ENCODE measurements at places on chromosomes 7 and 10.

- DNase-seq, result no peak
Measured at GRCh38 chr10:70551971-70552422, 50.5 kb downstream of the PRF1 start.

- no peak for DNase-seq
Measured at GRCh38 chr10:127978481-127978880, 71.6 kb downstream of the PTPRE start.

DNA sequence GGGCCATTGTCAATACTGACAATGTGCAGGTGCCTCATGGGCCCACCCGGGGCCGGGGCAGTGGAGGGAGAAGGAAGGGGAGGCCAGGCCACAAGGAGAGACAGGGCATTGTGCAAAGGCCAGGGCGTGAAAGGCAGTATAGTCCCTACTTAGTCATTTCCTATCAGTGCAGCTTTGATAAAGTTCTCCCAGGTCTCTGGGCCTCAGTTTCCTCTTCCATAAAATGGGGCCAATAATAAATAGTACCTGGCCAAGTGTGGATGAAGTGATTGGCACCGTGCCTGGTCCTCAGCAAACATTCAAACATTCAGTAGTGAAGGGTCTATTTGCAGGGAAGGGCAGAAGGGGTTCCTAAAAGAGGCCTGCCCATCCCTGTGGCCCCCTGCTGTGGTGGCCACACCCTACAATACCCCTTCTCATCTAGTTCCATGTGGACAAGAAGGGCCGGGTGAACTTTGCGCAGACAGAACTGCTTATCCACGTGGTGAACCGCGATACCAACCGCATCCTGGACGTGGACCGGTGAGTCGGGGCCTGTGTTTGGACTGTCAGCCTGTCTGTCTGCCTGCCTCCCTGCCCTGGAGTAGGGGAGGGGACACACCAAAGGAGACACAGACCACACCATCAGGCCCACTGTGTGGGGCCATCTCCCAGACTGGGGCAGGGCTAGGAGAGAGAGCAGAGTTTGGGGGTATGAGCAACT, 36.9 kb upstream of the VSIR start:
- DNase-seq, result no peak

GRCh38 chr7:96599288-96599936, 110.2 kb downstream of the SEM1 start:
- no peak for DNase-seq

- no peak for DNase-seq
Measured at GRCh38 chr7:27351137-27351536, 108.5 kb downstream of the EVX1 start.

- DNase-seq, result no peak
Measured at GRCh38 chr10:119404719-119405519, 137.6 kb downstream of the RGS10 start.

- DNase-seq, result no peak
Measured at GRCh38 chr10:73205081-73205480, 37.2 kb downstream of the FAM149B1 start.

DNA sequence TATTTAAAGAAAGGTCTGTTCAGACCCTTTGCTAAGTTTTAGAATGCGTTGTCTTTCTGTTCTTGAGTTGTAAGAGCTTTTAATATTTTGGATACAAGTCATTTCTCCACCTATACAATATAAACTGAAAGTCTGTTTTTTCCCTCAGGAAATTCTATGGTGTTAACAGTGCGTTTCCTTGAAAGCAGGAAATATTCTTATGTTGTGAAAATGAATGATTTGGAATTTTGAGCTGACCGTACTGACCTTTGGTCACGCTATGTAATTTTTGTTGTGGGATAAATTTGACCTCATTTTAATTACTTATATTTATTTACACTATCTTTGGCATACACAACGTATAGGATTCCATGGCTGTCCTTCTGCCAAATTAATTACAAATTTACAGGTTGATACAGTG, 43.5 kb downstream of the PUS7 start:
- DNase-seq, result no peak

DNA sequence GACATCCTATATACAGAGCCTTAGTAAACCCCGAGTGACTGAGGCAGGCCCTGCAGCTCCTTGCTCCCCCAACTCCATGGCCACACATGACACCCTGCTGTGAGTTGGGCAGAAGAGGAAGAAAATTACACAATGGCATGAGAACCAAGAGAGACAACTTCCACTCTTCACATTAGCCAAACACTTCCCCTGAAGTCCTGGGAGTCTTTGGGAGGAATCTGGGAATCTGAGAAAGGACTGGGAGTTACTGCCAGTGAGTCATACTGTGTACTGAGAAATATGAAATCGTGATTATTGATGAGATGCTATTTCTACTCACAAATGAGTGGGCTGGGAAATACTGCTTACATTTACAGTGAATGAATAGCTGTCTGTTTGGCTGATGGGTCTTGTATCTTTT, 116.6 kb downstream of the SPAG6 start:
- no peak for DNase-seq

- no peak for DNase-seq
Measured at GRCh38 chr7:156823435-156823834, 69.5 kb downstream of the LMBR1 start.

DNA sequence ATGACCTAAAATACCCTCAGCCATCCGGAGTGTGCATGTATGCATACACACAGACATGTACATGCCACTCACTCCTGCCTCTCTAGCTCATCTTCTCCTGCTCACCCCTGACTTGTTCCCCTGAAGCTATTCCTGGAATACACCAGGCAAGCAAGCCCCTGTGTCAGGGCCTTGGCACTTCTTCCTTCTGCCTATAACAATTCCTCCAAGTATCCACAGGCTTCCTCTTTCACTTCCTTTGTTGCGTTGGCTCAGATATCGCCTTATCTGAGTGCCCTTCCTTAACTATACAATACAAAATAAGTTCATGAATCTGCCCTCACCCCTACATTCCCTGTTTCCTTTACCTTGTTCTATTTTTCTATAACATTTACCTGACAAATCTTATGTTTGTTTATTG, 88.8 kb downstream of the NOD1 start:
- DNase-seq, result no peak

DNA sequence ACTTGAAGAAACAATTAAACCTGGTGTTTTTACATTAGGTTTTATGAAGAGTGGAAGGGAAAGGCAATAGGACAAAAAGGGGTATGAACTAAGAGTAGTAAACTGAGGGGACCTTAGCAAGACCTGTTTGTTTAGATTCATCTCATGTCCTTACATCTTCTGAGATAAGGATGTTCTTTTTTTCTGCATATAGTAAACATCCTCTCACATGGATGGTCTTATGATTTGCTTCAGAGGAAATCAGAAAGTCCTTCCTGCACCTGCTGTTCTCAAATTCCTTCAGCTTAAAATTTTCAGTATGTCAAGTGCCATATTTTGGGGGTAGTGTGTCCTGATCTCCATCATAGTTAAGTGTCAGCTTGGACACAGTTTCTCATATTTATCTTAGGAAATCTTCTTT, 232.6 kb downstream of the ADK start:
- DNase-seq, result no peak

DNA sequence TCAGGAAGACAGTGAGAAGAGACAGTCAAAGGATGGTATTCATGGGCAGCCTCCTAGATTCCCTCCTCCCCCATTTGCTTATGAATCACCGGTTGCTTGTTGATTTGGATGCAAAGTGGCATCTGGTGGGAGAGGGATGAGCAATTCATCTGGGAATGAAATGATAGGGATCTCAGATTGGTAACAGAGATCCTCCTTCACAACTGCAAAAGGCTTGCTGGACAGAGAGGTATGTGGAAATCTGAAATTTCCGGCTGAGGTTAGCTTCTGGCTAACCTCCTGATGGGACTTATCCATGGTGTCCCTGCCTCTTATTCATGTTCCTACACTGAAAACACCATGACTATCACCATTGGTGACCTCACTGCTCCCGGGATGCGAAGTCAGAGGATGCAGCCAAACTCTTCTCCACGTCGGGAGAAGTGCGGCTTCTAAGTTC, 48.4 kb upstream of the PODXL start:
- DNase-seq, result no peak

- no peak for DNase-seq
Measured at GRCh38 chr10:30759423-30759822, 129.9 kb upstream of the LYZL2 start.

DNA sequence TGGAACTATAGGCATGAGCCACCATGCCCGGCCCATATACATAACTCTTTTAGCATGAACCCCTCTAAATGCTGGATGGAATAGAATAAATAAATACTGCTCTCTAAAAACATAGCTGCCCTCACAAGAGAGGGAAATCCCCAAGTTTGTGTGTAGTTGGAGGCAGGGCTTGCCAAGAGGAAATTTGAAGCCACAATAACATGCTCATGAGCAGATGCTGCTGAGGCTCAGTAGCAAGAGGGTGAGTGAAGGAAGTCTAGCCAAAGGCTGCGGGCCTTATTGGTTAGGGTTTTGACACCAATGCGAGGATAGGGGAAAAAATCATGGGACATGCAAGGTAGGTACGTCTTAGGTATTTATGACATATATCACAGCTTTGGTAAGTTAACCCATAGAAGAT, 17.3 kb downstream of the TPK1 start:
- DNase-seq, result no peak

DNA sequence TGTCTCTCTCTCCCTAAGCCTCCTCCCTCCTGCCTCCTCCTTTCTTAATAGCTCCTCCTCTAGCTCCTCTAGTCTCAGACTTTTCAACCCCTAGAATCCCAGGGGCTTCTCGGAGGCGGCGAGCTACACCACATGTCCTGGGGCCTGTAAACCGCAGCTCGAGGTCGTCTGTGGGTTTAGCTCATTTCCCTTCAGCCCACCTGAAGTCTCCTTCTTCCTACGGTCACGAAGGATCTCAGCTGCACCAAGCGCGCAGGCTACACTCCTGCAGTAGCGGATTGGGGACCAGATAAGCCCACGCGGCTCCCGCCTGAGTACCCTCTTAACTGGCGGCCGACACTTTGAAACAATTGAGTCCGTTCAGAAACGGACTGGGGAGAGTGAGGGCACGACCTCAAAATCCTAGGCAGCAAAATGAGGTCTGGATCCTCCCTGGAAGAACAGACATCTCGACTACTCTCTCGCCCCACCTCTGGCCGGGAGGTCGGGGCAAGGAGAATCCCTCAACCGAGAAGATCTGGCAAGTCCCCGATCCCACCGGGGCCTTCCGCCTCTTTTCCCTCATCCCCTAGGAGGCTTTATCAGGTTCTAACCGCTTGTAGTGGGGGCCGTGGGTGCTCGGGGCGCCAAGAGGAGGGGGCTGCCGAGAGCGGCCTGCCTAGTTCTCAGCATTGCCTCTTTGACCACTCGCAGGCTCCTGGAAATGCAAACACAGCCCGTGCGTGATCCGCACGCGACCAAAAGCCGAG, 1.3 kb upstream of the SORCS3 start:
- no peak for DNase-seq

- DNase-seq, result no peak
Measured at GRCh38 chr10:95783741-95784140, 27.8 kb downstream of the ENTPD1 start.

GRCh38 chr10:29734962-29735627, 100.3 kb upstream of the SVIL start:
- no peak for DNase-seq

GRCh38 chr7:29852457-29852856, 46.1 kb downstream of the WIPF3 start:
- DNase-seq, result no peak

GRCh38 chr7:146375170-146375569, 258.6 kb downstream of the CNTNAP2 start:
- no peak for DNase-seq

DNA sequence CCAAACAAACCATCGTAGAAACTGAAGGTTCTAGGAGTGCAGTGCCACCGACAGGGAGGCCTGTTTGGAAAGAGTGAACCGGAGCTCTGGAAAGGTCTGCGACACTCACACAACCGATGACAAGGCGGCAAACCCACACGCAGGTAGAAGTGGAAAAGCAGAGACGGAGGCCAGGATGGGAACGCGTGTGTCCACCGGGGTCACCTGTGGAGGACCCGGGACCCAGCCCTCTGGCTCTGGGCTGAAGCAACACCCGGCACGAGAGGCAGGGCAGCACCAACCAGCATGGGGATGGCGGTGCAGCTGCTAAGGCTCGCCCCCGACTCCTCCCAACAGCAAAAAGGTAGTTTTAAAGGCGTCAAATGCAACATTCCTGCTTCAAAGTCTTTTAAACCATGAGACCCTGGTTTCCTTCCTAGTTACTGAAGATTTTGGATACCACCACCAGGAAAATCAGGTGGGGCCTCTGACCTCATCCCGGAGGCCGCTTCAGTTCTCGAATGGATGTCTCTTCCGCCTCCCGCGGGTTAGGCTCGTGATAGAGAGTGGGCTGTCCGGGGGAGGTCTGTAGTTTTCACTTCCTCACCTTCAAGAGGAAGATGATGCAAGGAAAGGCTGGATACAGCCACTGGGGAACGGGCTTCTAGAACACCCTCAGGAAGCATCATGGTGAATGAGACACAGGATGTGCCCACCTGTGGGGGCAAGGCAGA, 115.5 kb downstream of the SMURF1 start:
- DNase-seq, result no peak

- no peak for DNase-seq
Measured at GRCh38 chr7:136228171-136228570, 251.0 kb upstream of the MTPN start.

DNA sequence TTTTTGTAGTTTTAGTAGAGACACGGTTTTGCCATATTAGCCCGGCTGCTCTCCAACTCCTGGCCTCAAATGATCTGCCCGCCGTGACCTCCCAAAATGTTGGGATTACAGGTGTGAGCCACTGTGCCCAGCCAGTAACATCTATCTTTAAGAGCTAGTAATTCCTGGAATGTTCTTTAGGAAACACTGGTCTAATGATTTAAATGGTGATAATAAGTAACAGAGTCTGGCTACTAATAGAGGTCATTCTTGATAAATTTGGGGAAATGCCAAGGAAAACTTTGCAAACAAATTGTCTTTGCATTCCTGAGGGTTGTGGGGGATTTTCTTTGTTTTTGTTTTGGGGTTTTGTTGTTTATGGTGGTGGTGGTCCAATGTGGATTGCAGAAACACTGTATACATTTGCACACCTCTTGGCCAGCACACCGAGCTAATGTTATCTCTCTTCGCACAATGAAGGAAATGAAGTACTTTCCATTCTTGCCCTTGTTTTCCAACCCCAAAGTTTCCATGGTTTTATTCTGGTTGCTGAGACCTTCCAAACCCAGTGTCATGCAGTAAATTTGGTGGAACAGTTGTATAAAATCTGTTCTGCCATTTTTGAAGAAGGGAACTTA, 51.3 kb upstream of the WIPF3 start:
- DNase-seq, result no peak

DNA sequence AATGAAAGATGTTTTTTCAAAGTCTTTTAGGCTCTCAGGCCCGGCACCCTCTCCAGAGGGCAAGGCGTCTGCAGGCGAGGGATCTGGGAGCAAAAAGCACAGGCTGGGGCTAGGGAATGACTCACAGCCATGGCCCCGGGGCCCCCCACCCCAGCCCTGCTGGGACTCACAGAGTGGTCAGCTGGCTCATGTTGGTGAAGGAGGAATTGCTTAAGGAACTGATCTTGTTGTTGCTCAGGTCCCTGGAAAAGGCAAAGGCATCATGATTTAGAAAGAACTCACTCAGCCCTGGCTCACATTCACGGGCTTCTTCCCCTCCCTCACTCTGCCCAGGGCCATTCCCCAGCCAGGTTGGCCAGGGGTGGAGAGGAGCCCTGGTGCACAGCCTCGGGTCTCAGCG, 151.5 kb downstream of the SLIT1 start:
- no peak for DNase-seq

All from Panc1 (cell line).